ENCODE measurements at places on chromosomes 6 and 20.

GRCh38 chr6:16555550-16555949, 205.7 kb downstream of the ATXN1 start:
- DNase-seq = no peak

GRCh38 chr6:169626649-169627048, 75.2 kb downstream of the WDR27 start:
- no peak for DNase-seq

DNA sequence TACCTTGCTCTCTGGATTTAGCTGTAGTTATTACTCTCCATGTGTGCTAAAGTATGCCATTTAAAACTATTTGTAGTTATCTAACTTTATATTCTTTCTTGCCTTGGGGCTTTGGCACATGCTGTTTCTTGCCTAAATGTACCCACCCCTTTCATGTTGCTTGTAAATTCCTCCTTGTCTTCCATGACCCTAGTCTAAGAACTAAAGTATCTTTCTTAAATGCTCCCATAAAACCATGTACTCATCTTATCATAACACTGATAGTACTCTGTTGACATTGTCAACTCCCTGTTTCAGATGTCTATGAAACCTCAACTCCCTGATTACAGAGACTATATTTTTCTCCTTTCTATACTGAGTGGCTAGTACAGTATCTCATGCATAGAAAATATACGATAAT, 564.9 kb upstream of the IRAK1BP1 start:
- no peak for DNase-seq

DNA sequence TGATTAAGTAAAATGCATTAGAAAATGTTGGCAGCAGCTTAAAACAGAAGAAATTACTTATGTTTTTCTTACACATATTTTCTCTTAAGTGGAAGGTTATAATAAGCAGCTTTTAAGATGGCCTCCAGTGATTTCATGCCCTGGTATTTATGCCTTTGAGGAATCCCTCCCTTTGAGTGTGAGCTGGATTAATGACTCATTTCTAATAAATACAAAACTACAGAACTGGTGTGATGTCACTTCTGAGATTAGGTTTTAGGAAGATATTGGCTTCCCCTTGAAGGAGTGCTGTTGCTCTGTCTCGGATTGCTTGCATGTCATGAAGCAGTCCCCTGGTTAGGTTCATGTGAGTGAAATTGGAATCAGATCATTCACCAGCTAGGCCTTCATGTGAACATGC, 143.2 kb upstream of the EPHA7 start:
- DNase-seq = no peak

GRCh38 chr6:158642097-158642601, 2.4 kb downstream of the DYNLT1 start:
- DNase-seq = no peak

GRCh38 chr6:10793695-10794094, 44.6 kb downstream of the MAK start:
- DNase-seq = no peak

DNA sequence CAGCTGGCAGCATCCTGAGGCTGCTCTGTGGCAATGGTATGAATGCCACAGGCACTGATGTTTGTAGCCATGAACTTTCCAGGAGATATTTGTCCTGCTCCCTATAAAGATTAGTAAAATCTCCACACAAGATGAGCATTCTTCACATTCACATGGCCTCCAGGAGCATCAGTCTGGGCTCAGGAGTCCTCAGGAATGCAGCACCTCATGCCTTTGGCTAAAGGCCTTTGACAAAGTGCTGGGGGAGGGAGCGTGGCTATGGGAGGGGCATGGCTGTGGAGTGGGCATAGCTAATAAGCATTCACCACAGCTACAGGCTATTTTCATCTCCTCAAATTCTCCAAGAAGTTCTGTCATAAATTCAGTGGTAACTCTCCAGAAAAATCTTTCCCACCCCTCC, 90.5 kb upstream of the LY86 start:
- no peak for DNase-seq

DNA sequence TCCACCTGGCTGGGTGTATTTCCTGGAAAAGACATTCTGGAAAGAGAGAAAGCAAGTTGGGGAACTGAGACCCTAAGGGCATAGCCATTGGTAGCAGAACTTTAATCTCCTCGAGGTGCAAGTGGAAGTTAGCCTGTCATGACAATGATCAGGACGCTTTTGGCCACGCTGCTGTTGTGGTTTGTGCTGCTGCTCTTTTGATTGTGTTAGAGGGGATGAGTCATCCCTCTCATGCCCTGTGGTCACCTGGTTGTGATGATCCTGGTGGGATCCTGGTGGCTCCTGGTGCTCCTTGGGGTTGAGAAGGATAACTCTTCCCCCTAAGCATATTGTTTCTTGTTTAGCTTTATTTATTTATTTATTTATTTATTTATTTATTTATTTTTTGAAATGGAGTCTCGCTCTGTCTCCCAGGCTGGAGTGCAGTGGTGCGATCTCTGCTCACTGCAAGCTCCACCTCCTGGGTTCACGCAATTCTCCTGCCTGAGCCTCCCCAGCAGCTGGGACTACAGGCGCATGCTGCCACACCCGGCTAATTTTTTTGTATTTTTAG, 350.3 kb downstream of the KIF16B start:
- DNase-seq = no peak

- no peak for DNase-seq
These were observed 45.6 kb downstream of the APCDD1L start for GRCh38 chr20:58469616-58470015.

DNA sequence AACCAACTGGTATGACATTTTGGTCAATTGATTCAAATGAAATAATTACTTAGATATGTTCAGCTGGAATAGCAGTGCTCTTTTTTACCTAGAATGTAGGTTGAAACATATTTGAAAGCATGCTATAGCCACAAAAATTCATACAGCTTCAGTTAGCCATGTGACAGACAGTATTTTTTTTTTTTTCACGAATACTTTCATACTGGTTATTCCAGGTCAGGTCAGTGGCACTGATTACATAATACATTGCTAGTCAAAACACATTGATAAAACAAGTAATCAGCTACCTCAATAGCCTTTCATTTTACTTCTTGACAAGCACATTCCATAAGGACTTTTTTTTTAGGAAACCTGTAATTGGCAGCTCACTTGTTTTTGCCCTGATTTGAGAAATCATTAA, 222.6 kb downstream of the EYA4 start:
- DNase-seq = no peak

DNA sequence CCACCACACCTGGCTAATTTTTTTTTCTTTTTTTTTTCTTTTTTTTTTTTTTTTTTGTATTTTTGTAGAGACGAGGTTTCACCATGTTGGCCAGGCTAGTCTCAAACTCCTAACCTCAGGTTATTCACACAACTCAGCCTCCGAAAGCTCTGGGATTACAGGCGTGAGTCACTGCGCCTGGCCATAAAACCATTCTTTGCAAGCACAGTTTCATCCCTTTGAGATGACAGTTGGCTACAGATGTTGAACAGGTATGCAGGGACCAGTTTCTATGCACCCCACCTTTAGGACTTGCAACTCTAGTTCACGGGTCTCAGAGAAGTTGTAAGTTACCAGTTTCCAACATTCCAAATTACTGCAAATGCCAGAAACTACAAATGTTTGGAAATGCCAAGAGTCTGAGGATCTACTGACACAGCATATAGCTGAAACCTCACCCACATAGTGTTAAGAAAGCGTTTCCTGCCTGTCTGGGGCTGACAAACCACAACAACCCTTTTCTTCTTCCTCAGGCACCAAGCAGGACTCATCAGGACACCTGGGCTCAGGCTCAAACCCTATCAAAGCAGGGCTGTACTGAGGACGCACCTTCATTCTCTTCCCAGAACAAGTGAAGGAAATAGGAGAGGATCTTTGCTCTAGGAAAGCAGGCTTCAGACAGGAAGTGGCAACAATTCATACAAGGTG, 22.9 kb downstream of the ARHGAP18 start:
- peak; percentile 19 for DNase-seq

DNA sequence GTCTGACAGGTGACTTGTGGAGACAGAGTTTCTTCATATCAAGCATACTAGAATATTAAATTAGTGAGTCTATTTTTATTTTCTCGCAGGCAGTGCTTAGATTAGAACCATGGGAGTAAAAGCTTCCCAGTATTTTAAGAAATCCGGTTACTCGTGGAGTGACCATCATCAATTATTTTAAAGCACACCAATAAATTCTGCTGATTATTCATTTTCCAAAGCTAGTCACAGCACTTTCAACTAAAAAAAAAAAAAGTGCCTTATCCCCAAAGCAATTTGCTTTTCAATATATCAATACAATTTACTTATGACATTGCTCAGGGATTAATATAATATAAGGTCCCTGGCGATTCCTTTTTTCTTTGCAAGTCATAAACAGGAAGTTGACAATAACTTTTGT, 26.3 kb upstream of the OLIG3 start:
- DNase-seq = no peak

DNA sequence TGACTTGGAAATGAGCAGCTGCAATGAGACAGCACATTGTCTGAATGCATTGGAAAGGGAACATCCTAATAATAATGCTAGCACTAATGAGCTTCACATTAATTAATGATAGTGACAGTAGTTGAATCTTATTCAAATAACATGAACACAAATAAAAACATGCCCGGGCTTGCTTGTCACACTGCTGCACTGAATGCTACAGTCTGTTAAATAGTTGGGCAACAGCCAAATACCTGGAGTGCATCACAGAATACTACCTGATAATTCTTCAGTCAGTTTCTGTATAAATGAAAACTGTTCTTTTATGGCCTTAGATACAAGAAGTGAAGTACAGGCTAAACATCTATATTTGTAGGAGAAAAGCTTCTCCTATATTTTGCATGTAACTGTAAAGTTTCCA, 458.7 kb downstream of the RNF144B start:
- no peak for DNase-seq

GRCh38 chr6:34200340-34200971, 36.2 kb upstream of the HMGA1 start:
- no peak for DNase-seq

- DNase-seq = no peak
These were observed 933.7 kb upstream of the GJE1 start for GRCh38 chr6:141199074-141199473.

GRCh38 chr20:44656448-44656847, 4.9 kb upstream of the ADA start:
- no peak for DNase-seq

- no peak for DNase-seq
These were observed 33.8 kb downstream of the ZNF341 start for GRCh38 chr20:33765592-33765991.

- no peak for DNase-seq
These were observed 166.1 kb upstream of the CST7 start for GRCh38 chr20:24782801-24783630.

DNA sequence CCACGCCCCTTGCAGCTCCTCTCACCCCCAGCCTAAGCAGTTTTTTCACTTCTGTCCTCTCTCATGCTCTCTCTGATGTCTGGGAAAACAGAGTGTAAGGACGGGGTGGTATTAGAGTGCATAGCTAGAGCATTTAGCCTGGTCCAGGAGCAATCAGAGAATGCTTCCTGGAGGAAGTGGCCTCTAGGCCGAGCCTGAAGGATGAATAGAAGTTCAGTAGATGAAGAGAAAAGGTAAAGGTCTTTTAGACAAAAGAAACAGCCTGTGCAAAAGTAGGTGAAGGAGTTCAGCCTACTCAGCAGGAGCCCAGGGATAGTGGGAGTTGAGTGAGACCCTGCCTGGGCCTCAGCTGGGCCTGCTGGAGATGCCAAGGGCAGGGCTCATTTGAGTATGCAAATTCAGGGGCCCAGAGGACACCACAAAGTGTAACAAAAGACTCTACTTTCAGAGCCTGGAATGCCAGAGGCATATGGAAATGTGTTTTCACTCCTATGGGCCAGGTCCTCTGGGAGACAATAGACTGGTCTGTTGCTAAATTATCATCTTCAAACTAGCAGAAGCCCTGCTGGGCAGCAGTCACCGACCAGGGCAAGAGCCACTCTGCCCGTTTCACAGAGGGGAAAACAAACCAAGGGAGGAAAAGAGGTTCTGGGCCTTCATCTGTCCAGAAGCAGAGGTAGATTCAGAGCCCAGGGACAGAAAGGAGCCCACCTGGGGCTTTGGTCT, 19.7 kb upstream of the TM9SF4 start:
- no peak for DNase-seq

GRCh38 chr6:90103056-90103800, 193.4 kb downstream of the BACH2 start:
- peak; percentile 48 for DNase-seq

- peak; percentile 3 for DNase-seq
These were observed 46.6 kb downstream of the MOXD1 start for GRCh38 chr6:132354517-132355167.

DNA sequence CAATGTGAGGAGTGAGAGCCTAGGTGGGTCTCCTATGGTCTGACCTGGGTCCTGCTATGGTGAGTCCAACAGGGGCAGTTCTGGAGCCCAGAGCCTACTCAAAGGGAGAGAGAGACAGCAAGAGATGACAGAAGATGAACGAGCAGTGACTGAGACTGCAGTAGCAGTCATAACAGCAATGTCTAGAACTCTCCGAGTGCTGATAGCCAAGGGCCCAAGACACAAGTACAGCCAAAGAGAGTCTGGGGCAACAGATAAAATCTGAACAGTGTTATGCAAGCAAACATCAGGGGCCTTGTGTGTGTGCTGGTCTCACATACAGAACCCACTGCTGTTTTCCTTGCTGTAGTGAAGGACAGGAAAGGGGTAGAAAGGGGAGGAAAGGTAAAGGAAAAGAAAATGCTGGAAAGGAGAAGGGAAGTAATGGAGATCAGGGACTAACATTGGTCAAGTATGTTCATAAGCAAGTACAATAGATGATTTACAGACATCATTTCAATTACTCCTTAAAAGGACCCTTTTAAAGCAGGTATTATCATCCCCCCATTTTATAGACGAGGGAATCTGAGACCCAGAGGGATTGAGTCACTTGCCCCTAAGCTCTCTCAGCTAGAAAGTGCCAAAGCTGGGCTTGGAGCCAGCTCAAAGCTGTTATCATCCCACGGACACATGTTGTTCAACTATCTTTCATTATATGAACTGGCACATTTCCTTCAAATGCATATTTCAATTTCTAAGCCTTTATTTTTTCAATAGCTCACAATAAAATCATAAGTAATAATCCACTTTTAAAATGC, 182.3 kb upstream of the RAB32 start:
- no peak for DNase-seq

DNA sequence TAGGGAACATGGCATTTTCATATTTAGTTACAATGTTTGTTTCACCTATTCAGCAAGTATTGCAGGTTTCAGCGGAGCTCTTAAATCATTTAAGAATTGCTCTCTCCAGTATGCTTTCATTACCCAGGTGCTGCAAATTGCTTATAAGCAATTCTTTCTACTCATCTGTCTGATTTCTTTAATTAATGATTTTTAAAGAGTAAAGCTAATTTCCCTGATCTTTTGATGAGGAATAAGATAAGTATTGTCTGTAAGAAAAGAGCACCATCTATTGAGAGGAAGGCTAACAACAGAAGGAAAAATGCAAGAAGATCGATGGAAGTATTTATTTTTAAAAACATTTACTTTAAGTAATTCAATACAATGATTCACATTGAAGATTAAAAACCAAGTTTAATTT, 2.0 kb downstream of the OPRM1 start:
- no peak for DNase-seq

DNA sequence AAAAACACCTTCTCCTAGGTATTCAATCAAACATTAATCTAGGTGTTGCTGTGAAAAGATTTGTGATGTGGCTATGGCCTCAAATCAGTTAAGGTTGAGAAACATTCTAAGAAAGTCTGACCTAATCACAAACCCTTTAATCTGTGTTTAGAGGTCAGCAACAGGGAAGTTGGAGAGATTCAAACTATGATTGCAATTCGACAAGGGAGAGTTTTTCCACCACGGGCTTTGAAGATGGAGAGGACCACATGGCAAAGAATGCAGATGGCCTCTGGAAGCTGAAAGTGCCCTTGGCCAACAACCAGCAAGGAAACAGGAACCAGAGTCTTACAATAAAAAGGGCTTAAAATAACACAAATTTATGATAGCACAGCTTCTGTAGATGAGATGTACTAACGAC, 29.6 kb upstream of the LGSN start:
- no peak for DNase-seq
